T-helper 2 cell treated with Interferon-gamma antibody and Interleukin-4, amounts not matched to agents 5 μg/mL and 100 μg/mL, for 36 hours (primary cell): ENCODE measurements at places on chromosomes 6 and 20.
A peak's percentile ranks its signal among the peaks of the same experiment; 100 is the strongest.

DNA sequence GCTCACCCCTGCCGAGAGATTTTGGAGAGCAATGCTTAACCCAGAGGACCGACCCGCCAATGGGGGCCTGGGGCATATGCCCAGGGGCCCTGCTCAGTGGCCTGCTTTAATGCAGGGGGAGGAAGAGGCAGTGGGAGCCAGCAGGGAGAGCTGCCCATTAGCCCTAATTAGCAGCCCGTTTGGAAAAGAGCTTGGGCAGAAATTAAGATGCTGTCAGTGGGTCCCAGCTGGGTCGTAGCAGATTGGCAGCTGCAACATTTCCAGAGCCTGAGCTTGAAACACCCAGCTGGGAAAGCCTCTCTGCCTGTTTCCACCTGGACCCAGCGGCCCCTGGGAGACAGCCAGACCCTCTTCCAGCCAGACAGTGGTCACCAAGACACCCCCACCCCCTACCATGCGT is 39.5 kb downstream of the CD40 start:
- DNase-seq = no peak

- no peak for DNase-seq
Observed at GRCh38 chr20:39756828-39757227, 794.7 kb downstream of the DHX35 start.

DNA sequence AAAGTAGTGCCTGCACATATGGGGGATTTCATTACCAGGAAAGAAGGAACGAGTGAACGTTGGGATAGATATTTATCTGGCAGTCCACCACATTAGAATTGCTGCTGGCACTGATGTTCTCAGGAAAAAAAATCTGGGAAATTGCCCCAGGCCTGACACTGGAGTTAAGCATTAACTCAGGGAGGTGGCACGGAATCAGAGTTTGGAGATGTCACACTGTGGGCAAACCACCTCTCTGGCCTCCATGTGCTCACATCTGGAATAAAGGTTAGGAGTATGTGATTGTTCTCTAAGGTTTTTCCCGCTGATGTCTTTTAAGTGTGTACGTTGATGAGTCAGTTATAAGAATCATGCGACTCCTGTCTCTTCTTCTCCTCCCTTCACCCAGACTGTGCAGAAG is 7.9 kb downstream of the TGM3 start:
- DNase-seq = no peak

GRCh38 chr6:138818496-138819194 is 22.8 kb downstream of the ECT2L start:
- peak; percentile 16 for DNase-seq

- DNase-seq = no peak
Observed at GRCh38 chr6:75446241-75446880, 47.2 kb downstream of the FILIP1 start.

DNA sequence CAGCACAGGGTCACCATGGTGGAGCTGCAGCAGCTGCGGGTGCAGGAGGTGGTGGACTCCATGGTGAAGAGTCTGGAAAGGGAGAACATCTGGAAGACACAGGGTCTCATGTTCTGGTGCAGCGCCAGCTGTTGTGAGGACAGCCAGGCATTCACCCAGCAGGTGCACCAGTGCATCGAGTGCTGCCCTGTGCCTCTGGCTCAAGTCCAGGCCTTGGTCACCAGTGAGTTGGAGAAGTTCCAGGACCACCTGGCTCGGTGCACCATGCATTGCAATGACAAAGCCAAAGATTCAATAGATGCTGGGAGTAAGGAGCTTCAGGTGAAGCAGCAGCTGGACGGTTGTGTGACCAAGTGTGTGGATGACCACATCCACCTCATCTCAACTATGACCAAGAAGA is 22.9 kb upstream of the RIPK1 start:
- DNase-seq = no peak

DNA sequence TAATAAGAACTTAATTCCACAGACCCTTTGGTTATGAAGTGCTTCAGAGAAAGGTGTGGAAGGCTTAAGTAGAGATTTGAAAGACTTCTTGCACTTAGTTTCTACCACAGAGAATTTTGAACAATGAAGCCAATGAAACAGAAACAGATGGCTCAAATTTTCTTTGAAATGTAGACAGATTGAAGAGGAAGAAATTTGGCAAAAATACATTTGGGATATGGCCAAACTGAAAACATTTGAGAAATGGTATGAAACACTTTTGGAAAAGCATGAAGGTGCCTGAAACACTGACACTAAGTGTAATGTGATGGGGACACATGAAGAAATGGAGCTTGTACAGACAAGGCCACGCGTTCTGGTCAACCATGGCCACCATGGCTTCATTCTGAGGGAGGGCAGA is 272.4 kb upstream of the EXOC2 start:
- no peak for DNase-seq

DNA sequence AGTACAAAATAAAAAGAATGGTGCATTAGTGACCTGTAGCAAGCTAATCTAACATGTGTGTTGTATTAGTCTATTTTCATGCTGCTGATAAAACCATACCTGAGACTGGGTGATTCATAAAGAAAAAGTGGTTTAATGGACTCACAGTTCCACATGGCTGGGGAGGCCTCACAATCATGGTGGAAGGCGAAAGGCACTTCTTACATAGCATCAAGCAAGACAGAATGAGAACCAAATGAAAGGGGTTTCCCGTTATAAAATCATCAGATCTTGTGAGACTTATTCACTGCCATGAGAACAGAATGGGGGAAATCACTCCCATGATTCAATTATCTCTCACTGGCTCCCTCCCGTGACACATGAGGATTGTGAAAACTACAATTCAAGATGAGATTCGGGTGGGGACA is 45.4 kb upstream of the AIG1 start:
- no peak for DNase-seq

- no peak for DNase-seq
Observed at GRCh38 chr6:20922743-20923142, 388.5 kb downstream of the CDKAL1 start.

DNA sequence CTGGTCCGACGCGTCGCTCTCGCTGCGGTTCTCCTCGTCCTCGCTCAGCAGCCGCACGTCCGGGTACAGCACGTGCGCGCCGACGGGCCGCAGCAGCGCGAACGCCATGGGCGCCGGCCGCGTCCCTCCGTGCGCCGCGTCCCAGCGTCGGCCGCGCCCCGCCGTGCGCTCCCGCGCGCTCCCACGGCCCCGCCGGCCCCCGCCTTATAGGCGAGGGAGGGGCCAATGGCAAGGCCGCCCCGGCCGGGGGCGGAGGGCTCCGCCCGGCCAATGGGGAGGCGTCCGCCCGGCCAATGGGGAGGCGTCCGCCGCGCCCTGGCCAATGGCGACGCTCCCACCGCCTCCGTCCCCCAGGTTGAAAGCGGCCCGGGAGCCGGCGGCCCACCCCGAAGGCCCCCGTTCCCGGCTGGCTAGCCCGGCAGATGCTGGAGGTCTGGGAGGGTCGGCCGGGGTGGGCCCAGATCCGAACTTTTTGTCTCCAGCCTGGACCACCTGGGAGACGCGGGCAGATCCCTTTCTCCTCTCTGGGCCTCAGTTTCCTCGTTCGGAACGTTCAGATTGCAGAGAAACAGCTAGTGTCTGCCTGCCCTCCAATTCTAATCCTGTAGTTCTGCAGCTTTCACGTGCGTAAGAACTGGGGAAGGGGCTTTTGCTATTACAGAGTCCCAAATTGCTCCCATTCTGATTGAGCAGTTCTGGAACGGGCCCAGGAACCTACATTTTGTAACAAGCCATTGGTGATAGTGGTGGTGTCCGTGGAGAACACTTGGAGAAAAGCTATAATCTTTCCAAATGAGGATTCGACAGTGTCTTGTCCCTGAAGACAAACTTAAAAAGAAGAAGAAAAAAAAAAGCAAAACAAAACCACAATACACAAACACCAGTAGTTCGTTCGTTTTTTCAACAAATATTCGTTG is at the start of gene TCF15:
Gene TCF15, minus strand, starts transcription at position 180 of the 917 bp plus-strand sequence. Its CDS starts 72 bp downstream, at position 108.
- peak; percentile 9 for DNase-seq

DNA sequence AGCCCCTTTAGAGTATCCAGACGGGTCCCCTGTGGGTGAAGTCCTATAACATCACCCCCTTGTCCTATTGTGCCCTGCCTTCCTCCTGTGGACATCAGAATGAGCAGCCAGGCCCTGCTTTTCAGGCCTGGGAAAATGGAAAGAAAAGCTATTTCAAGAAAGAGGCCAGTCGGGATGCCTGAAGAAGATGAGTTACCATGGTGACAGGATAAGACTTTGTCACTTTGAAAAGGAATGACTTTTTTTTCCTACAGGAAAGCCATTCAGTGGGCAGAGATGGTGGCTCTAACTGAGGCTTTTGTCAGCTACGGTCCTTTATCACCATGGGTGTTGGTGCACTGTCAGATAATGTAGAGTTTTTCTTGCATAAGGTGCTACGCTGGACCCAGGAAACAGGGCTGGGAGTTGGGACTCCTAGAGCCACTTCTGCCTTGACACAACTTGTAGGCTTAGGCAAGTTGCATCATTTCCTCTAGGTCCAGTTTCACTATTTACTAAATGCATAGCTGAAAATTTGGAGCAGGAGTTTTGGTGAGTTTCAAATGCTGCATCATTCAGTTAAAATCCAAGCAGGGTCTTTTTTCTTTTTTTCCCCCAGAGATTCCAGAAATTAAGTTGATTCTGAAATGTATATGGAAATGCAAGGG is 293.6 kb upstream of the PRND start:
- DNase-seq = no peak

DNA sequence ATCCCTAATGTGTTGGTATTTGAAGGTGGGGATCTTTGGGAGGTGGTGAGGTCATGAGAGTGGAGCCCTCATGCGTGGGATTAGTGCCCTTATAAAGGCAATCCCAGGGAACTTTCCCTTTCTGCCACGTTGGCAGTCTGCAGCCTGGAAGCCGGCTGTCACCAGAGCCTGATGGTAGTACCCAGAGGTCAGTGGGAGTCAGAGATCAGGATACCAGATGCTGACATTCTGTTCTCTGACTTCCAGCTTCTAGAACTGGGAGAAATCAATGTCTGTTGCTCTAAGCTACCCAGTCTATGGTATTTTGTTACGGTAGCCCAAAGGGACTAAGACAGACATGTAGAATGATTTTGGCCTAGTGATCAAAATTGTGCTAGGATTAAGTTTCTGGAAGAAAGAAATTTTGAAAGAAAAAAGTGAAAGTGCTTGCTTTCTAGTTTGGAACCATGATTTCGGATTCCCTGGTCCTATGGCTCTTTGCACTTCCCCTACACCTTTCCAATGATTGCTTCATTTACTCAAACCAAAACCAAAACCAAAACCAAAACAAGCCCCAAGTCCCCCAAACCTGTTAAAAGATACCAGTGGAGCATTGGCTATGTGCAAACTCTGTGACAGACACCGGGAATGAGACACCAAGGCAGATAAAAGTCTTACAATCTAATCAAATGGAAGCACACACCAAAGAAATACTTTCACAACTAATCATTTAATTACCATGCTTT is 173.7 kb upstream of the ZNF217 start:
- no peak for DNase-seq

DNA sequence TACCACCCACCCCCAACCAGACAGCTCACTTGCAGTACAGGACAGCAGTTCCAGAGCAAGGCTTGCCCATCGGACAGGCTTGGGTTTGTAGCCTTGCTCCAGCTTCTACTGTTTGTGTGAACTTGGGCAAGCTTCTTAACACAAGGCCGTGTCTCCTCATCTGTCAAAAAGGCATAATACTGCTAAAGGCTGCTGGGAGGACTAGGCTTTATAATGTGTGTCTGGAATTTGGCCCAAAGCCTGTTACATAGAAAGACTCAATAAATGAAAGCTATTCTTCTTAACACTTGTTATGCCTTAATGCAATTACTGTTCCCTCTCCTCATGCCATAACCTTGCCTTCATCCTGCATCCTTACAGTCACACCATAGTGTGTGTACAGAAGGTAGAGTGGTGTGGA is 43.4 kb downstream of the LYRM4 start:
- no peak for DNase-seq

DNA sequence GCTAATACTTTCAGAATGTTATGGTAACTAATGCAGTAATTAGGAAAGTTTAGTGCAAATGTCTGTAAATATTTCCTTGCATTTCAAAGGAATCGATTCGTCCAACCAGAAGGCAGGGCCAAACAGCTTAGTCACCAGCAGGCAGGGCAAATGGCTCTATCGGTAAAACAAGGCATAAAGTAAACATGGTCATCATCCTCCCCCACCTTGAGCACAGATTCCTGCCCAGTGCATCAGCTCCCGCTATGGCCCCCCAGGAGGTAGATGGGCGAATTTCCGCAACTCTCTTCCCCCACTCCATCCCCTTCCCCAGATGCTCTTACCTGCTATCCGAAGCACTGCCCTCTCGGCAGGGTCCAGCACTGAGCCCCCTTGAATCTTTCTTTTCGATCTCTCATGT is 103.8 kb upstream of the BEND6 start:
- no peak for DNase-seq

GRCh38 chr6:72913797-72914196 is 291.9 kb downstream of the KCNQ5 start:
- no peak for DNase-seq

GRCh38 chr20:62603021-62603906 is 39.0 kb upstream of the SLCO4A1 start:
- peak; percentile 73 for DNase-seq

DNA sequence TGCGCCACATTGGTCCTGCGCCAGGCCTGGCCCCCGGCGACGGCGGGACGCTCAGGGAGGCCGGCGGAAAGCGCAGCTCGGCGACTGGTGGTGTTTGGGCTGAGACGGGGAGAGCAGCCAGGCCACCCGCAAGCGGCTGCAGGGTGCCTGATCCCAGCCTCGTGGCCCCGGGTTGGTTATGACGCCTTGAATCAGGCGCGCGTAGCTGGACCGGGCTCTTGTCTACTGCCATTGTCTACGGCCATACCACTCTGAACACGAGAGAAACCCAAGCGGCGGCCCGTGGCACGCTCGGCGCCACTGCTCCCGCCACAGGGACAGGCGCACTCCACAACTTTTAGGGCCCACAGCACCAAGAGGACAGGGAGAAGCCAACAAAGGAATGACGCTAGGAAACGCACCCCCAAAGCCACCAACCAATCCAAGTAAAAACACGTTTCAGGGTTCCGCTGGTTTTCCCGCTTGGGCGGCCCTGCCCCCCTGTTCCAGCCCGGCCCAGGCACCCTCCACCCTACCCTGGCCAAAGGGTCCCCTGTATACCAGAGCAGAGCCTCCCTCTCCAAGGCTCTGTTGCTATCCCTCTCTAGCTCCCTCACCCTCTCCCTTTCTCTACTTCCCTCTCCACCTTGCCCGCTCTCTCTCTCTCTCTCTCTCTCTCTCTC is 1849.3 kb upstream of the DEFB115 start:
- no peak for DNase-seq
